Endodermal cell (in vitro differentiated cells): ENCODE measurements at places on chromosomes 1 and 21. TPM values are rescaled to one million over a fixed set of nuclear protein-coding genes. Genes with fewer than 3 reads are reported as not detected.

GRCh38 chr1:153790313-153790965 lies 15.2 kb downstream of the SLC27A3 start:
- no peak for DNase-seq

DNA sequence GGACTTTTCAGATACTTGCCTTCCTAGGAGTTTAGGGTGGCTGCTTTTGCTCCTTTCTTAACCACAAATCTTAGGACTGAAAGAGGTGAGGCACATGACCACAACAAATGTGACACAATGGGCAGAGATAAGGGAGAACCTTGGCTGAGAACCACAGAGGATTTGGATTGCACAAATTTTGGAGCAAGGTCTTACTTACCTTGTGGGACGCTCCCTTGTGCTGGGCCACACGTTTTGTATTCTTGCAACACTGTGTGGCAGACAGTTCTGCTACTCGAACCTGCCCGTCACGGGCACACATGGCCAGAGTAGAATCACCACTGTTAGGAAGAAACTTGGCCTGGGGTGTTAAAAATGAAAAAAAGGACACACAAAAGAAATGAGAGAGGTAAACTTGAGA lies 23.9 kb downstream of the DCAF8 start:
- no peak for DNase-seq

DNA sequence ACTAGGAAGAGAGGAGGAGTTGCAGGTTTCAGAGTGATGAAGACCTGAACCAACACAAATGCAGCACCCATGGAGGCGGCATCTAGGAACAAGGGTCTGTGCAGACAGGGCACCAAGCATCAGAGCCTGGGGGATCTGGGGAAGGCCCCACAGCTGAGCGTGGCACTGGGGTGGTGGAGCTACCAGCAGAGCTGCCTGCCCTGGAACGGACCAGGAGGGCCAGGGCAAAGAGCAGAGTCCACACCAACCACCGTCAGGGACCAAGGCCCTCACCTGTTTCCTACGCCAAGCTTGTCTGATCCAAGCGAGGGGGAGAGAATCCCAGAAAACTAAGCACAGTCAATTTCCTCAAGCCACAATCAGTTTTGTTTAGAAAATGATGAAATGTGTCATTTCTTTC lies 79.0 kb upstream of the SYT6 start:
- DNase-seq: no peak

Gene LAMC2
- total RNA-seq: 4.8 TPM in 2 replicates

DNA sequence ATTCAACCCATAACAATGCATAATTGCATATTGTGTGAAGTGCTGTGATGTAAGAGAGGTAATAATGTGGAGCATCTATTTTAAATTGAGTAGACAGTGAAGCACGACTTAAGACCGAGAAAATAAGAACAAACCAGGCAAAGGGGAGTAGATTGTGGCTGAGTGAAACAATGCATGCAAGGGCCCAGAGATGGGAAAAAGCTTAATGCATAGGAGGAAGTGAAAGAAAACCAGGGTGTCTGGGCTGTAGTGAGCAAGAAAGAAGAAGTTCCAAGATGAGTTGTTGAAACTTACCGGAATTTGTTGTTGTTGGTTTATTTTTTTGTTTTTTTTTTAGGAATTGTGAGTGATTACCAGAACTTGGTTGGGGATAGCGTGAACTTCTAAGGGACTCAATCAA lies 104.7 kb downstream of the SNX7 start:
- no peak for DNase-seq

GRCh38 chr1:12177156-12177998 lies 10.6 kb downstream of the TNFRSF1B start:
- peak; percentile 67 for DNase-seq

GRCh38 chr21:45220071-45220481 lies 67.6 kb downstream of the POFUT2 start:
- no peak for DNase-seq

GRCh38 chr1:110879758-110880606 lies 7.0 kb downstream of the CD53 start:
- no peak for DNase-seq

- no peak for DNase-seq
These were observed 24.5 kb upstream of the MEF2D start for GRCh38 chr1:156525071-156525501.

GRCh38 chr1:65606426-65606825 lies 186.0 kb downstream of the LEPR start:
- DNase-seq: no peak

Gene IKBKE
- total RNA-seq: 2.8 to 5.0 TPM (median 5.0 TPM) in 3 replicates

Gene RAB4A
- 48.9 and 51.8 TPM in 2 replicates for total RNA-seq

Gene S100A10
- total RNA-seq: 295 and 352 TPM in 2 replicates

GRCh38 chr1:215992620-215993019 lies 425.5 kb downstream of the KCTD3 start:
- DNase-seq: no peak

Gene CCDC17
- total RNA-seq: 3.3 and 5.1 TPM in 2 replicates

Gene CDC7
- 39.5 and 44.7 TPM in 2 replicates for total RNA-seq

DNA sequence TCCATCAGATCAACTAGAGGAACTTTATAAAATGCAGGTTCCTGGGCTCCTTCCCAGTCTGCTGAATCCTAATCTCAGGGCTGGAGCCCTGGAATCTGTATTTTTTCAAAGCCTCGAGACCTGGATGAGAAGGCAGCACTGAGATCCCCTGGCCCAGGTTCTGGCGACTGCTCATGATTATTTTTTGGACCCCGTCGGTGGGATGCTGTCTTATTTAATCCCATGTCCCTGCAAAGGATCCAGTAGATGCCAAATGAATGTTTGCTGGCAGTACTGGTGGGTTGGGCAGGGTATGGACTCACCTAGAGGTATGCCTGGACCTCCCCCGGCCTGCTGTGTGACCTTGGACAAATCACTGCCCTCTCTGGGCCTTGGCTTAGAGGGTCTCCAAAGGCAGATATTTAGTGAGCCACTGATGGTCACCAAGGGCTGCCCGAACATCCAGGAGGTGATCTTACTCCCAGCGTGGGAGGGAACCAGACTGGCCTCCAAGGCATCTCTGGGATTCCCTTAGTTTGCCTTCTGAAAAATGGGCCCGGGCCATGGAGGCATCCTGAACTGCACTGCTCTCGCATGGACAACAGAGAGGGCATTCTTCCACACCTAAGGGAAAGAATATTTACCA lies 91.6 kb upstream of the RUNX3 start:
- DNase-seq: no peak

DNA sequence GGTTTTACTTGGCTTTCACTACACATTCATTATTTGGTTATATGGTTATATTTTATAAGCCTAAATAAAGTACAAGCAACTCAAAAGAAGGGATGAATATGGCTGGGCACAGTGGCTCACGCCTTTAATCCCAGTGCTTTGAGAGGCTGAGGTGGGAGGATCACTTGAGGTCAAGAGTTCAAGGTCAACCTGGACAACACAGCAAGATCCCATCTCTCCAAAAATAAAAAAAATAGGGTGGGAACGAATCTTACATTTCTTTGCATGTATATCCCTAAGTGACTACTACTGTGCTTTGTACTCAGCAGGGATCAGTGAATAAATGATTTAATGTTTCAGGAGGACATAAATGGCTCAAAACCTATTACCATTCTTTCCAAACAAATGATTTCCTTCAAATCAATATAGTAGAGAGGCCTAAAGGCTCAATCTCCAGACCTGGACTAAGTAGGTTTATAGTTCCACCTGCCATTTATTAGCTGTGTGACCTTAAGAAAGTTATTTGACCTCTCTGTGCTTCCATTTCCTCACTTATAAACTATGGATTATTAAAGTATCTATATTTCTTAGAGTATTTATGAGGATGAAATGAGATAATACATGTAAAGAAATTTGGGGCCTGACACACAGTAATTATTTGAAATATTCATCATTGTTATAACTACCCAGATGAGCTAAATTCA lies 28.3 kb downstream of the TGFBR3 start:
- no peak for DNase-seq

Gene GSTM2
- 18.4 and 18.7 TPM in 2 replicates for total RNA-seq
